ENCODE measurements at places on chromosomes 12 and 14.

GRCh38 chr12:121610239-121611149, 15.8 kb upstream of the ORAI1 start:
- peak; percentile 24 for DNase-seq

DNA sequence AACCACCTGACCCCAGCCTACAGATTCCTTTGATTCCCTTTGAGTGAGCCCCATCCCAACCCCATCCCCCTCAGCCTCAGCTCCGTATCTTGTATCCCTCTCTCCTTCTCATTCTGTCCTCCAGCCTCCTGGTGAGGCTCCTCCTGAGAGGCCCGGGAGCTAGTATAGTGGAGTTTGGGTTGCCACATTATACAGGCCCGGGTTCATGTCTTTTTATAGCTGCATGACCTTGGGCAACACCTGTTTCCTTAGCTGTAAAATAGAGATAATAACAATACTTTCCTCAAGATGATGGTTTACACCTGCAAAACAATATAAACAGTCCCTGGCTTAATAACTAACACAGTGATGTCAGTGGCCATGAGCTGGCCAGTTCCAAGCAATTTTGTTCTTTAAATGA, 89.8 kb downstream of the STAB2 start:
- DNase-seq: no peak

GRCh38 chr12:129486931-129487330, 416.9 kb downstream of the TMEM132D start:
- no peak for DNase-seq

GRCh38 chr12:43826681-43827080, 9.2 kb upstream of the TMEM117 start:
- no peak for DNase-seq

- DNase-seq: peak; percentile 56
These were observed 43.3 kb downstream of the GALNT9 start for GRCh38 chr12:132285991-132286681.

DNA sequence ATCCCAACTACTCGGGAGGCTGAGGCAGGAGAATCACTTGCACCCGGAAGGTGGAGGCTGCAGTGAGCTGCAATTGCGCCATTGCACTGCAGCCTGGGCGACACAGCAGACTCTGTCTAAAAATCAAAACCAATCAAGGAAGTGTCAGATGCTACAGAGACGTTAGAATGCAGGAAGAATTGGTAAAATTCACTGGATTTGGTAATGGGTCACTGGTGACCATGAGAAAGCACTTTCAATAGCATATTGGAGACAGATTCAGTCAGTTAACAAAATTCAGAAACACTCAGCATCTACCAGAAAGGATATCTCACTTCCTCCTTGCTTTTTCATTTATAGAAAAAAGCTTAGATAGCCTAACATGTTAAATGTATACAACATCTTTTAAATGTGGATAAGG, 17.5 kb downstream of the BIN2 start:
- no peak for DNase-seq

DNA sequence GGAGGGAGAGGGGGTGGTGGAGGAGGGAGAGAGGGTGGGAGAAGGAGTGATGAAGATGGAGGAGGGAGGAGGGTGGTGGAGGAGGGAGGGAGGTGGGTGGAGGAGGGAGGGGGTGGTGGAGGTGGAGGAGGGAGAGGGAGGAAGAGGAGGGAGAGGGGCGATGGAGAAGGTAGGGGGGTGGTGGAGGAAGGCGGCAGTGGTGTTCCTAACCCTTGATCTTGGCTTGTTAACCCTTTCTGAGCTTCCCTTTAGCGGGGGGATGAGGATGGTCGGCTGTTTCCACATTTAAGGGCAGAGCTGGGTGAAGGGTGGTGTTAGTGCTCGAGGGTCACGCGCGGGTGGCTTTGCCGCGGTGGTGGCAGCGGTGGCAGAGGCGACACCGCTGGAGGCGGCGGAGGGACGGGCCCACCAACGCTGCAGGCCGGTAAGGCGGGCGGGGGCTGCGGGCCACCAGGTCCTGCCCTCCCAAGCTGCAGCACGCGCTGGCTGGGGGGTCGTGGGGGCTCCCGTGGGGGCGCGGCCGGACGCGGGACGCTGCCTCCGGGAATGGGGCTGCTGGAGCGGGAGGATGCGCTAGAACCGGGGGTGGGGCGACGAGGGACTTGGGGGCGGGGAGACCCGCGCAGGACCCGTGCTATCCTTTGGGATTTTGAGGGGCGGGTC, 156.3 kb downstream of the PTPN11 start:
- no peak for DNase-seq

- no peak for DNase-seq
These were observed 10.8 kb upstream of the ACTR10 start for GRCh38 chr14:58189176-58189575.

- no peak for DNase-seq
These were observed 3.4 kb downstream of the OR11G2 start for GRCh38 chr14:20194101-20194500.

DNA sequence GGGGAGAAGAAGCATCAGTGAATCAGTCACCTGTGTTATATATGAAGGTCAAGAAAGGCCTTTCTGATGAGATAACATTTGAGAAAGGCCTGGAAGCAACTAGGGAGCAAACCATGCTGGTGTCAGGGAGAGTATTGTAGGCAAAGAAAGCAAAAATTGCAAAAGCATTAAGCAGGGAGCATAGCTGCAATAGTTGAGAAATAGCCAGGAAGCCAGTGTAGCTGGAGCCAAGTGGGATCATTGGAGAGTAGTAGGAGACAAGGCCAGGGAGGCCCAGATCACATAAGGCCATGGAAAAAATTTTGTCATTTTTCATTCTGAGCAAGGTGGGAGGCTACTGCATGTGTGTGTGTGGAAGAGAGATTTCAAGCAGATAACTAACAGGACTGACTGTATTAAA, 18.8 kb upstream of the MAGOHB start:
- peak; percentile 21 for DNase-seq

- DNase-seq: no peak
These were observed 38.7 kb upstream of the NOVA1 start for GRCh38 chr14:26636561-26636960.

GRCh38 chr12:121741743-121742142, 29.2 kb downstream of the TMEM120B start:
- DNase-seq: no peak

DNA sequence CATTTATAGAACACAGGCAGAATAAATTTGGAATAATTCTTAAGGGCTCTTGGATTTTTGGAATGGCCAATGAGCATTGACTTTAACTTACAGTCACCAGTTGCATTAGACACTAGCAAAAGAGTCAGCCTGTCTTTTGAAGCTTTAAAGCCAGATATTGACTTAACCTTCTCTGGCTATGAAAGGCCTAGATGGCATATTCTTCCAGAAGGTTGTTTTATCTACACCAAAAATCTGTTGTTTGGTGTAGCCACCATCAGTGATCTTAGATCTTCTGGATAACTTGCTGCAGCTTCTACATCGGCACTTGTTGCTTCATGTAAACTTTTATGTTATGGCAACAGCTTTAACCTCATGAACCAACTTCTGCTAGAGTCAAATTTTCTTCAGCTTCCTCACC, 10.4 kb downstream of the PCNX1 start:
- no peak for DNase-seq

- DNase-seq: no peak
These were observed 3.8 kb upstream of the HIF1A start for GRCh38 chr14:61691495-61691894.

- DNase-seq: peak; percentile 5
These were observed 503.5 kb downstream of the LRFN5 start for GRCh38 chr14:42110167-42110566.

DNA sequence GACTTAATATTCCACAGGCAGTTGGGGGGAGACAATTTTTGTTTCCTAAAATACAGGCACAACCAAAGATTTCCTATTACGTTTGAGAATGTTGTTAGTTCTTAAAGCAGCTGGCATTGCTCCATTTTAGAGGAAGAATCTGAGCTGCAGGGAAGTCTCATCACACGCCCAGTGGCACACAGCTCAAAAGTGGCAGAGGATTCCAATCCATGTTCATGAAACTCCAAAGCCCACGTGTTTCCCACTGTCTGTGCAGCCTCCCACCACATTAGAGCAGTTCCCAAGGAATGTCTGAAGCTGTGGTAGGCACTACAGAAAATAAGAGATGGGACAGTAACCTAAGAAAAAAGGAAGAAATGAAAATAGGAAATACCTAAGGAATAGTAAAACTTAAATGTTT, 6.1 kb upstream of the IL26 start:
- no peak for DNase-seq

DNA sequence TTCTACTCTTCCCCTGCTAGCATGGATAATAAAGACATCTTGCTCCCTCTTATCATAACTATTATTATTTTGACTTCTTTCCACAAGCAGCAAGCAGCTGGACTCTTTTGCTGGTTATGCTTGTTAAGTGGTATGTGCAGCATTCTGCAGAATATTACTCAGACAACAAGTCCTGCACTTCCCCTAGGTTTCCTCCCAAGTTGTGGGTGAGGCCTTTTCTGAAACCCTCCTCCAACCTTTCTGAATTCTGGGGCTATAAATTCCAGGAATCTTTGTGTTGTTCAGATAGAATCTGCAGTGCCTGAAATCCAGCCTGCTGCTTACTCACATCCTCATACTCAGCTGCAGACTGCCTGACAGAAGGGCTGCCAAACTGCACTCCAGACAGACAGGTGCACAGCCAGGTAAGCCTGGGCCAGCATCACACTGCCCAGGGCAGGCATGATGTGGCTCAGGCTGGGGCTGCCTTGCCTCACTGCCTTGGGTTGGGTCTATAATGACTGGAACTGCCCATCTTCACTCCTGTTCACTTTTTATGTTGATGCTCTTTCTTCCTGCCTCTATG, 6.2 kb upstream of the DHRS2 start:
- DNase-seq: no peak

- DNase-seq: no peak
These were observed 7.3 kb upstream of the EMP1 start for GRCh38 chr12:13189264-13189663.

Data from EL (cell line).